BJ (cell line): ENCODE measurements at places on chromosomes 7 and 10. TPM values are rescaled to one million over a fixed set of nuclear protein-coding genes. Genes with fewer than 3 reads are reported as not detected.

Gene MACROH2A2
- polyA plus RNA-seq = 2.7 TPM in 2 replicates

Gene NPTX2
- 1.5 and 2.4 TPM in 2 replicates for polyA plus RNA-seq

Gene WAPL
- 8.8 and 15.1 TPM in 2 replicates for polyA plus RNA-seq

DNA sequence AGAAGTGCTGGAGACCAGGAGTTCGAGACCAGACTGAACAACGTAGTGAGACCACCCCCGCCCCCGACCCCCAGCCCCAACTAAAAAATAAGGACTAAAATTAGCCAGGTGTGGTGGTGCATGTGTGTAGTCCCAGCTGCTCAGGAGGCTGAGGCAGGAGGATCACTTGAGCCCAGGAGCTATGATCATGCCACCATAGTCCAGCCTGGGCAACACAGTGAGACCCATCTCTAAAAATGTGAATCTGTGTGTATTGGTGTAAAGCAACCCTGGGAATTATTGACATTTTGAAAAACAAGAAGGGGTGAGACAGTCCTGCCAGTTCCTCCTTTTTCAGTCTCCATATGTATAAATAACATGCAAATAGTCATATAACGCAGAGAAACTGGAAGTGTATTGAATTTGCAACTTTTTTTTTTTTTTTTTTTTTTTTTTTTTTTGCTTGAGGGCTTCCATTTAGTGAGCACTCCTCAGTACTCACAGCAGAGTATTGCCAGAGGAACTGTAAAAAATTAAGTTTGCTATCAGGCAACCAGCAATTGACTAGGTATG lies 3.4 kb upstream of the ITGB1 start:
- no peak for DNase-seq

DNA sequence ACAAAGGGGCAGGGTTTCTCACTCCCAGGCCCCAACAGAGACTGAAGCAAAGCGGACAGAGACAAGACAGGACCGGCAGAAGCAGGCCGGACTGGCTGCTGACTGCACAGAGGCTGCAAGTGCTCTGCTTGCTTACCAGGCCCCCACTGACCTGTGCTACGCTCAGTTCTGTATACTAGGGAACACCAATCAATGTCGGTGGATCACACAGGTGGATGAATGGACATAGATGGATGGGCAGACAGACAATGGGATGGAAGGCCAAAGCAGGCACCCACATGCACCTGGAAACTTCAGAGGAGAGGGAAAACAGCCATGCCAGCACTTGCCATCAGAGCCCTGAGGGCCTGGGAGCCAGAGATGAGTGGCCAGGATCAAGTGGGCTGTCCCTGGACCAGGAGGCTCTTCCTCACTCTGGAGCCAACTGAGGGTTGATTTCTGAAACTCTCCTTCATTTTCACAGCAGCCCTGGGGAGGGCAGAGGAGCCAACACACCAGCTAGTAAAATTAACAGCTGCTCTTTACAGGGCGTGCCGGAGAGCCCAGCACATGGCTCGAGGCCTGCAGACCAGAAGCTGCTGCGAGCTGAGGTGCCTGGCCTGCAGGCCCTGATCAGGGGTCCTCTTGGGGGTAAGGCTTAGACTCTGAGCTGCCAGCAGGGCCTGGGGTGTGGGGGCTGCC lies 243.6 kb downstream of the KCNMA1 start:
- DNase-seq = no peak

DNA sequence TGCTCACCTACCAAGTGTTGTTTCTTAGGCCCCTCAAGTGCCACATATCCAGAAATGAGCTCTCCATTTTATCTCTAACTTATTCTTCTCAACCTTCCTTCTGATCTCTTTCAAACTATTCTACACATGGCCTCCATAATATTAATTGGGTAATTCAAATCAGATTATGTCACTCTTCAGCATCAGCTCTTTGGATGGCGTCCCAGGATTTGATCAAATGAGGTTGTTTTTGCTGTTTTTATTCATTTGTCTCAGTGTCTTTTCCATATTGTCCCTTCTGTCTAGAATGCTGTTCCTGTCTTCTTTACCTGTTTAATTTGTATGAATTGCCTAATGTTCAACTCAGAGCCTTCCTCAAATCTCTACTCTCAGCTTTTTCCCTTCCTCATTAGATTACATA lies 234.6 kb upstream of the CXCL12 start:
- no peak for DNase-seq

GRCh38 chr7:19210893-19211413 lies 65.7 kb upstream of the FERD3L start:
- DNase-seq = no peak

DNA sequence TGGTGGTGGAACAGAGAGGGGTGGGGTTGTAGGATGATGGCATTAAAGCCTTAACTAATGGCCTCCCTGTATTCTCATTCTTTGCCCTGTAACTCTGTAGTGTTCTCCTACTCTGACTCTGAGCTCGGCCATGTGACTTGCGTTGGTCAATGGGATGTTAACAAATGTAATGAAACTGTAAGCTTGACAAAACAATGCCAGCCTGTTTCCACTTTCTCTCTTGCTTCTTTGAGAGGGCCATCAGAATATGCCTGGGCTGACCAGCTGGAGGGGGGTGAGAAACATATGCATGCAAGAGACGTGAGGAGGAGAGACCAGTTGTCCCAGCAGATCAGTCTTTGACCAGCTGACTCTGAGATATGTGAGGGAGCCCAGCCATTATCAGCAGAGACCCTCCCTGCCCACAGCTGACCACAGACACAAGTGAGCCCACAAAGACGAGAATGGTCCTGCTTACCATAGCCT lies 100.6 kb downstream of the ICA1 start:
- no peak for DNase-seq

DNA sequence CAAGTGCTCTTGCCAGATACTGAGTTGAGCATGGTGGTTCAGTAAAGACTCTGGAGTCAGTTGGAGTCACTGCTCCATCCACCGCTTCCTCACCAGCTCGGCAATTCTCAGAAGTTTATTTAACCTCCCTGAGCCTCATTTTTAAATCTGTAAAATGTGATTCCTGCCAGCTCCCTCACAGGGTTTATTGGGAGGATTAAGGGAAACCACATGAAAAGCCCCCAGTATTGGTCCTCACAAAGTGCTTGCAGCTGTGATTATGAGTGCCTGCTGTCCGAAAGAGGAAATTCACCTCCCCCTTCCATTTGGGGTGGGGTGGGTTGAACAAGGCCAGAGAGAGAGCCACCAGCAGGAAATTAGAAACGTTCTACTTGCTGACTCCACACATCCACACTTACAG lies 99.0 kb downstream of the AOAH start:
- DNase-seq = no peak

DNA sequence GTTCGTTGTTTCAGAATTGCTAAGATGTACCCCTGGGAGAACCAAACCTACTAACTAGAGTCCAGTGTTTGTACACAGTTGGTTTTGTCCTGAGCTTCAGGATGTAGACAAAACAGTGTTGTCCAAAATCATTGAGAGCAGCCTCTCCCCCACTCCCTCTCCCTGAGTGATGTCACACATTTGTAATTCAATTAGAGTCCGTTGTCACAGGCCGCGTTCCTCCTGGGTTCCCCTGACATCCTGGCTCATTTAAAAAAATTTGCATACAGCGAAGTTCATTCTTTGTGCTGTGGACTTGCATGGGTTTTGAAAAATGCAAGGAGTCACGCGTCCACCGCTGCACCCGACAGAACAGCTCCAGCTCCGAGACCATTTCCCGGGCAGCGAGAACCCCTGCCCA lies 10.3 kb downstream of the GRIFIN start:
- no peak for DNase-seq

GRCh38 chr7:85471740-85472139 lies 284.9 kb upstream of the SEMA3D start:
- DNase-seq = peak; percentile 26

GRCh38 chr10:90389876-90390275 lies 468.0 kb downstream of the HTR7 start:
- DNase-seq = no peak
